ENCODE measurements at places on chromosomes 2 and 18.
A peak's percentile ranks its signal among the peaks of the same experiment; 100 is the strongest.

- no peak for DNase-seq
These were observed 8.2 kb downstream of the CTDP1 start for GRCh38 chr18:79687806-79688205.

- no peak for DNase-seq
These were observed 35.2 kb downstream of the OTOF start for GRCh38 chr2:26442707-26443106.

GRCh38 chr18:65468881-65469280, 281.9 kb upstream of the CDH7 start:
- DNase-seq, result no peak

- DNase-seq, result no peak
These were observed 37.8 kb downstream of the PSTPIP2 start for GRCh38 chr18:46034230-46034629.

DNA sequence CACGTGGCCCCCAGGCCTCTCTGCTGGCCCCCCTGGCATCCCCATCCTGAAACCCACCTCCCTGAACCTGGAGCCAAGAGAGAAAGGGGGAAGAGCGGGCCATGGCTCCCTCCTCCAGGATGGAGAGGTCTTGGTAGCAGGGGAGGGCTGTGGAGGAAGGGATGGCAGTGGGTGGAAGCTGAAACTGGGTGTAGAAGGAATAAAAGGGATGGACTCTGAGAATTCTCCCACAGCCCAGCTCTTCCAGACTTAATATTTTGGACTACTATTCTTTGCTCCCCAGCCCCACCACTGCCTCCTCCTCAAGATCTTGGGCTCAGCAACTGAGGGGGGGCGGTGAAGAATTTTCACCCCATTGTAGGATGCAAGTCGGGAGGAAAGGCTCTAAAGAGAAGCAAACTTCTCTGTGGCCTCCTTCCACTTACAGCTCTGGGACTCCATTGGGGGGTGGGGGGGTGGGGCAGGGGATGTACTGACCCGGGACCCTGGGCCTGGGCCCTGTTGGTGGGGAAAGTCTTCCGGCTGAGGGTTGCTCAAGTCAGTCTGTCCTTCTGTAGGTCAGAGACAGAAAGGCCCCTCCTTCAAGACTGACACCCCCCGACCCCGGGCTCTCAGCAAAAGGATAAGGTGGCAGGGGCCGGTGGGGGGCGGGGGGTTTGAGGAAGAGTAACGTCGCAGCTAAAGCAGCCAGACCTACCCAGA, 501 bp downstream of the TNS1 start:
- DNase-seq, result no peak

DNA sequence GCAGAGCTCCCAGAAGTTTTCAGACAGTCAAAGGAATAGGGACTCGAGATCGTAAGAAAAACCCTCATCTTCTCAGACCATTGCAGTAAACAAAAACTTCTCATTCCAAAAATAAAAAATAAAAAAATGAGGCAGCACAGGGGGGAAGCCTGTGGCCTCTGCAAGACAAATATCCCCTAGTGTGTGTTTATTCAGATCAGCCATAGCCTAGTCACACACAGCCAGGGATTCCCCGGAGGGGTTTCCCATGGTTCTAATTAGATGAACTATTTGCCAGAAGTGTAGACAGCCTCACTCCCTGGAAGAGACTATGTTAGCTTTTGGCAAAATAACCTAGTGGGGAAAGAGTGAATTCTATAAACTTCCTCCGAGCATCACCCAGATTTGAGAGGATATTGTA, 122.9 kb upstream of the KLF7 start:
- DNase-seq, result no peak

DNA sequence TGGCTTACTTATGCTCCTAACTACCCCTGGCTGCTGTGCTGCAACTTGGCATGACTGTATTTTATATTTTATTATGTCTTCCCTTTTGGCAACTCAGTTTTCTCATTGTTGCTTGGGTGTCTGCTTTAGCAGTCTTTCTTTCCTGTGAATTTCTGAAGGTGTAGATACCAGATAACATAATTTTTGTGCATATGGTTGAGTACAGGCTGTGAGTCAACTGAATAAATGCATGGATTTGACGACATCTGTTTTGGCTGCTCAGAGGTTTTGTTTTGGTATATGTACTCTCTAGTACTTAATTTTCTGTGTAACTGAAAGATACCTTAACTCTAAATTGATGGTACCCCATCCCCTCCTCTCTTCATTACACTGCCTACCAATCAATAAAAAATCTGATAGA, 303.1 kb downstream of the PTPRM start:
- DNase-seq, result no peak

- no peak for DNase-seq
These were observed 58.5 kb downstream of the MEX3C start for GRCh38 chr18:51138936-51139335.

DNA sequence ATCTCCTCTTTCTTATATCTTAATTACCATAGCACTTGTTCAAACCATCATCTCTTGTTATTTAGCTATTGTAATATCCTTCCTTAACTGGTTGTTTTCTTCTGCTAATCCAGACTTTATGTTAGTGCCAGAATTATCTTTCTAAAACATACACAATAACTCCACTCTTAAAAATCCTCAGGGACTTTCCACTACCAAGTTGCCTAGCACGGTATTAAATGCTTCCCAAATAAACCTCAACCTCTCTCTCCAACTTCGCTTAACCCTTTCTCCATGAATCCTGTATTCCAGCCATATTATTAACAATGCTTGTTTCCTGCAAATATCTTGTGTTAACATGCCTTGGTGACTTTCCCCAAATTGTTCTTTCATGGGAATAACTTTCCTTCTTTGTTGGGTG, 84.5 kb downstream of the FAM228A start:
- no peak for DNase-seq

GRCh38 chr18:31555971-31556747, 35.5 kb upstream of the TTR start:
- DNase-seq, result peak; percentile 63

DNA sequence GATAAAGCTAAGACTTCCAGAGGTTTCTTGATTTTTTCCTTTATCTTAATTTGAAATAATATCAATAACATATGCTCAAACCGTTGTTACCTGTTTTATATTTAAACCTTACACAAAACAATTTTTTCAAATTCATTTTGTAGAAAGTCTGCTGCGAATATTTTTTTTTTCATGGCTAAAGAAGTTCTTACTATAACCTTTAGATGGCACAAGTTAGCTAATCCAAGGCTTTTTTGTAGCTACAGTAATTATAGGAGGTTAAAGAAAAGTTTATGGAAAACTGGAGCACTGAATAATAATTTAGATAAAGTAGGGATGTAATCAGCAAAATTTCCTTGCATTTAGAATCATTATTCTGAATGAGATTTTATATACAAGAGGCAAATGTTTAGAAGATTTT, 78.0 kb upstream of the PNPT1 start:
- peak; percentile 31 for DNase-seq

GRCh38 chr2:235937087-235937486, 231.1 kb downstream of the GBX2 start:
- DNase-seq, result no peak

DNA sequence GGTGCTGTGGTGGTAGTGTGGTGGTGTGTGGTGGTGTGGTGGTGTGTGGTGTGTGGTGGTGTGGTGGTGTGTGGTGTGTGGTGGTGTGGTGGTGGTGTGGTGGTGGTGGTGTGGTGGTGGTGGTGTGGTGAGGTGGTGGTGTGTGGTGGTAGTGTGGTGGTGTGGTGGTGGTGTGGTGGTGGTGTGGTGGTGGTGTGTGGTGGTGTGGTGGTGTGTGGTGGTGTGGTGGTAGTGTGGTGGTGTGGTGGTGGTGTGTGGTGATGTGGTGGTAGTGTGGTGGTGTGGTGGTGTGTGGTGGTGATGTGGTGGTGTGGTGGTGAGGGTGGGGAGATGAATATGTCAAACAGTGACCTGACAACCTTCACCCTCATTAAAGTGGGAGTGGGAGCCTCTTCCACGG, 55.6 kb upstream of the DLGAP1 start:
- DNase-seq, result peak; percentile 6

DNA sequence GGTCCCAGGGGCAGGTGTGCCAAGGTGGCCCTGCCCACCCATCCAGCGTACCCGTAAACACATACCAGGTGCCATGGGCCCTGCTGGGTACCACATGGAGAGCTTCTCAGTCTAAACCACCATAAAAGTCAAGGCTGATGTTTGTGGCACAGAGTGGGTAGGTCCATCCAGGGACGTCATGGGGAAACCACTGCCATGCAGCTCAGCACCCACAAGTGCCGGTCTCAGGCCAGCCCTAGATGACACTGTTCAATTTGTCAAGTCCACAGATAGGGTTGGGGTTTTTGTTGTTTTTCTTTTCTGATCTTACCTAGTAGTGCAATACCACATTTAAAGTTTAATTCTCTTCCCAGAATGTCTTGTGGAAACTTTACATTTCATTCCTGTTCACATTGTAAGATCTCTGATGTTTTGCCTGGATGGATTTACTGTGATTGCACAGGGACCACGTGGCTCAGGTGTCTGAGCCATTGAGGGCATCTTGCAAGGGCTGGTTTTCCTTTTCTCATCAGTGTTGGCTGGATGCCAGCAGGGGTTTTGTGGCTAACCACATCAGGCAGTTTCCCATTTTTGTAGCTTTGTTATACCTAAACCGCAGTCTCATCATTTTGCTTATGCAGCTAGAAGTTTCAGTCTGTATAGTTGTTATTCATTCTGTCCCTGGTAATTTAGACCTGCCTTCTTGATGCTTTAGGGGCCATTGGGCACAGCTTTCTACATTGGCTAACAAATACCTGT, 64.7 kb downstream of the STK25 start:
- no peak for DNase-seq

GRCh38 chr2:236865052-236865451, 220.6 kb upstream of the COPS8 start:
- DNase-seq, result no peak

- no peak for DNase-seq
These were observed 13.9 kb downstream of the CNTNAP5 start for GRCh38 chr2:124039032-124039431.

GRCh38 chr2:23745068-23745725, 181.7 kb downstream of the ATAD2B start:
- no peak for DNase-seq

DNA sequence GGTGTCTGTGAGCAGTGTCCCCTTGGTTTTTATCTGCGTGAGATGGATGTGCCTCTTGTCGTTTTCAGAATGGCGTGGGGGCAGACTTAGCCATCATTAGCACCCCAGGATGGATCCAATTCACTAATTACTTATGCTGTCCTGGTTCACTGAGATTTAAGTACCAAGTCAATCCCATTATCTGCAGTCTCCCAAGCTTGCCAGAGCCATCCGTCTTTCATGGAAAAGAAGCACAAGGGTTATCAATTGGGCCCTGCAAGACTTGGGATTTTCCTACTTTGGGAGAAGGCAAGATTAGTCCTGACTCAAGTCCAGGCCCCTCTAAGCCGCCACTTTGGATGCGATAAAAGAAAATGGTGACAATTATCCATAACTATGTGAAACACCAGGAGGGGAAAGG, 404.0 kb downstream of the TMEM182 start:
- DNase-seq, result no peak

- no peak for DNase-seq
These were observed 22.8 kb downstream of the TRABD2A start for GRCh38 chr2:84858123-84858522.

DNA sequence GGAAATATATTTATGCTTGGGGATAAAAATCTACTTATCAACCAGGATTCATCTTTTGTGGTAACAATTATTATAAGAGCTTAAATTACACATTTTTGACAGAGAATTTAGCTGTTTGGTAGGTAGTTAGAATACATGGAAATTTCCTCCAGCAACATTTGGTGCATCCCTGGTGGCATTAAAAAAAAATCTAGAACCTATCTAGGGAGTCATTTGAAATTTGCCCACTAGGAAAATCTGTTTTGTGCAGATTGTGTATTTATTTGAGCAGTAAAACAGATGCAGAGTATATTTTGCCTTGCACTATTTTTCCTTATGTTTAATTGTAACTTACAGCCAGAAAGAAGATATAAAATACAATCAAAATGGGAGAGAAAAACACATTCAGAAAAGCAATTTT, 208.4 kb upstream of the LRP1B start:
- DNase-seq, result no peak

GRCh38 chr18:48878471-48878870, 72.3 kb downstream of the SMAD7 start:
- DNase-seq, result no peak

DNA sequence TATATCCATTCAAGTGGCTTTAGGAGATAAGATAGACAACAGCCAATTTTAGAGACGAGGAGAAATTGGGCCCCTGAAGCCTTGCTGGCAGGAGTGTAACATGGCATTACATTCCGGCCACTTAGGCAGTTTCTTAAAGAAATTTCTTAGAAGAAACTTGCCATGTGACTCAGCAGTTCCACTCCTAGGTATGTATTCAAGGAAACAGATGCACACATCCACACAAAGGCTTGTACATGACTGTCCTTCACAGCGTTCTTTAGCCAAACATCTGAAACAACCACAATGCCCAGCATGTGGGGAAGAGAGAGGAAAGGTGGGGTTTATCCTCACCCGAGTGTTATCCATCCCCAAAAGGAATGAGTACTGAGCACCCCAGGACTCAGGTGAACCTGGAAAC, 107.1 kb downstream of the NFATC1 start:
- DNase-seq, result no peak

GRCh38 chr2:65386989-65387388, 45.4 kb downstream of the SPRED2 start:
- no peak for DNase-seq

- DNase-seq, result no peak
These were observed 28.2 kb downstream of the THNSL2 start for GRCh38 chr2:88198308-88198707.

DNA sequence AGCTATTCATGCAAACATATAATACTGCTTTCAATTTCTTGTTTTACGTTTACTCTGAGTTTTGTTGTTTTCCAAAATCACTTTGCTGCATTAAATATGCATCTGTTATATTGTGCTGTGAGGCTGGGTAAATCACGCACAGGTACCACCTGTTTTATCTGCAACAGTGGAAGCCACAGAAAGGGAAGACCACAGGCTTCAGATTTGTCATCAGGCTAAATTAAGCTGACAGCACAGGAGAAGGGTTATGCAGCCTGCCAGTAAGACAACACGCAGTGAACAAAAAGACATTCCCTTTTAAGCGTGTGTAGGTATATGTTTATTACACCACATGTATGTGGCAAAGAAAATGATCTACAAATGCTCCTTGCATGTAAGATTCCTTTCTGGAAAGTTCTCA, 38.2 kb downstream of the ZNF516 start:
- no peak for DNase-seq

- DNase-seq, result no peak
These were observed 22.6 kb downstream of the SEPTIN10 start for GRCh38 chr2:109591206-109591605.

DNA sequence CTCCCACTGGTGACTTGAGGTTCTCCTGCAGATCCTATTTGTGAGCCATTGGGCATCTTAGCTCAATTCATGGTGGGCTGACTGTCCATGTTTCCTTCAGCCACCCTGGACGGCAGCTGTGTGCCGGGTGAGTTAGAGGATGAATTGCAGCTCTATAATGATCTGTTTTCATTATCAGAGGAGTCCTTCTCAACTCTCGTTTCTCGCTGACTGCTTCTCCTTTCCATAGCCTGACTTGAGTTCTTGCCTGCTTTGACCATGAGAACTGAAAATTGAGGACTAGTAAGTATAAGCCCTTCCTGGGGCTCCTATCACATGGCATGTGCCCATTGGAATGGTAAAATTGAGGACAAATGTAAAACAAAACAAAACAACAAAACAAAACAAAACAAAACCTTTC, 121.8 kb downstream of the CDC42EP3 start:
- DNase-seq, result no peak
